ENCODE measurements at places on chromosomes 1 and 21. TPM values are rescaled to one million over a fixed set of nuclear protein-coding genes. Genes with fewer than 3 reads are reported as not detected.

GRCh38 chr1:18373882-18374493 lies 106.7 kb upstream of the KLHDC7A start:
- DNase-seq: no peak

DNA sequence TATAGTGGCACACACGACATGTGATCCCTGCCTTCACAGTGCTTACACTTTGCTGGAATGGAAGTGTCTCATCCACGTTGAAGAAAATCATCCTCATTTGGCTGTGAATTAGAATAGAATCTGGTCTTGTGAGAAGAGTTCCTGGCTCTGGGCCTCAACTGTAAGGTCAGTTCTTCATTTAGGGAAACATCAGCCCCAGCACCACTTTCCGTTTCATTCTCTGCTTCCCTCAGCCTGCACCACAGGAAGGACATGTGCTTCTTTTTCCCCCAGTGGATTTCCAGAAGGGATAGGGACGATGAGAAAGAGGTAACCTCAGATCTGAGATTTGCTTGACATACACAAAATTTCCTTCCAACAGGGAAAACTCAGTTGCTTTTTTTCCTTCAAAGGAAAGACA lies 3.7 kb upstream of the ALX3 start:
- no peak for DNase-seq

The TEDDM1 gene
- not detected for total RNA-seq

DNA sequence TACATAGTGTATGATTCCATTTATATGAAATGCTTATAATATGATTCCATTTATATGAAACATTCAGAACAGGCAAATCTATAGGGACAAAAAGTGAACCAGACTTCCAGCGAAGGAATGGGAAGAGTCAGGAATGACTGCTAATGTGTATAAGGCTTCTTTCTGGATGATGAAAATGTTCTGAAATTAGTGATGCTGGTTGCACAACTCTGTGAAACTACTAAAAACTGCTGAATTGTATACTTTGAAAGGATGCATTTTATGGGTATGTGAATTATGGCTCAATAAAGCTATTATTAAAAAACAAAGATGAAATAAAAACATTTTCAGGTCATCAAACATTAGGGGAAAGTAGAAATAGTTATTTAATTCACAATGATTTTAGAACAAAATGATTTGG lies 14.1 kb upstream of the IL24 start:
- DNase-seq: no peak

DNA sequence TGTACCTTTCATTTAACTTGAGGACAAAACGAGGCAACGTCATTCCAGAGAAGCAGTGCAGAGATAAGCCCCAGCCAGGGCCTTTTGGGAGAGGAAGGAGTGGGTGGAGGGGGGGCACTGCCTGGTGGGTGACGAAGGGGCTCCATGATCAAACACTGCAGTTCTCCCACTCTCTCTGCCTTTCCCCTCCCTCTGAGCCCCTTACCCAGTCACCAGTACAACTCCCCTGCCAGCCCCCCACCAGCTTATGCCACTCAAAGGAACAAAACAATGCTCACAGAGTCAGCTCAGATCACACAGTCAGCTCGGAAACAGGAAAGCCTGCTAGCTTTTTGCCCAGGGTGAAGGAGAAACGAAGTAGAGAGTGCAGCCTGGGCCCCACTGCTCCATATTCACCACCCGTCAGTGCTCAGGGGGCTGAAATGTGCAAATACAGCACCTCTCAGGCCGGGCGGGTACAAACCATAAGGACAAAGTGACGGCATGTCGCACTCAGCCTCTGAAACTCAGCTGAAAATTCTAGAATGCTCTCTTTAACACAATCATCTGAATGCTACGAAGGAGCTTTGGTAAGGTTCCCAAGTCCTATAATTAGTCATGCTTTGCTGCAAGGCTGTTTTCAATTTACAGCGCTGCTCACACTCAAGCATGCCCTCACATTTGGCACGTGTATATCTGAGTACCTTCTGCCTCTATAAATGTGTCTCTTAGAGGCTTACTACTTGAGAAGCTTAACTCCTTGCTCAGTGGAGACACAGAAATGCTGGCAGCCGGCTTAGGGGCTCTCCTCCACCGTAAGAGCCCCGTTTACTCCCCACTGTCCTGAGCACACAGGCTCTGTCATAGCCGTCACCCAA lies 65.8 kb upstream of the RAB4A start:
- DNase-seq: no peak

The TINAGL1 gene
- total RNA-seq: 14.5 TPM

The TSACC gene
- total RNA-seq: 0.70 TPM

GRCh38 chr21:15079269-15079668 lies 14.5 kb upstream of the NRIP1 start:
- no peak for DNase-seq

DNA sequence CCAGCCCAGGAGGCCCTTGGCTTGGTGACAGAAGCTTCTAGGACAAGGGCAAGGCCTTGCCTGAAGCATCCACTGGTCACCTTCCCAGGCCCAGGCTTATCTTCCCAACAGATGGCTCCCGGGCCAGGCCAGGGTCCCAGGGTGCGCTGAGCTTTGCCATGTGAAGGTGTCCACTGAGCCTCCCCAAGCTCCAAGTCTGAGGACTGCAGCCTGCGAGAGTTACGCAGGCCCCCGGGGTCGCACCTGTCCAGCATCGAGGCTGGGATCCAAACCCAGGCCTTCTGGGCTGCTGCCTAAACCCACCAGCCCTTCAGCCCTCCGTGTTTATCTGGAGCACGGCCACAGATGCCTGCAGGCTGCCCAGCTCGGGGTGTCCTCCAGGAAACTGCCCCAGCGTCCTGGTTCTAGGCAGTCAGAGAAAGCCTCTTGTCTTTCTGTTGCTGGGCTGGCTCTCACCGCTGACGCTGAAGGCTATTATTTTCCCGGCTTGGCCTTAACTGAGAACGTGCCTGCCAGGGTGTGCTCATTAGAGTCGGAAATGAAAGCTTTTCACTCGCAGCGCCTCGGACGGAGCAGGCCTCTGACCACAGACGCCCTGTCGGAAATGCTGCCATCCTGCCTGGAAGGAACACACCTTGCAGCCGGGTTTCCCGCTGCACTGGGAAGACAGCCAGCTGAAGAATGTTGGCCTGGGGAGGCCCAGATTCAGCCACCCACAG lies 71.4 kb downstream of the MEGF6 start:
- DNase-seq: no peak

GRCh38 chr21:37593740-37594471 lies 227.3 kb downstream of the DYRK1A start:
- no peak for DNase-seq

The HHAT gene
- total RNA-seq: 8.1 TPM

GRCh38 chr1:20850021-20850420 lies 62.9 kb upstream of the HP1BP3 start:
- no peak for DNase-seq

GRCh38 chr1:217542136-217542777 lies 88.6 kb downstream of the GPATCH2 start:
- DNase-seq: no peak

- no peak for DNase-seq
Measured at GRCh38 chr1:897226-897625, 26.5 kb upstream of the SAMD11 start.

- DNase-seq: no peak
Measured at GRCh38 chr1:171217658-171218443, 30.4 kb upstream of the FMO1 start.

The HFM1 gene
- 0.20 TPM for total RNA-seq

DNA sequence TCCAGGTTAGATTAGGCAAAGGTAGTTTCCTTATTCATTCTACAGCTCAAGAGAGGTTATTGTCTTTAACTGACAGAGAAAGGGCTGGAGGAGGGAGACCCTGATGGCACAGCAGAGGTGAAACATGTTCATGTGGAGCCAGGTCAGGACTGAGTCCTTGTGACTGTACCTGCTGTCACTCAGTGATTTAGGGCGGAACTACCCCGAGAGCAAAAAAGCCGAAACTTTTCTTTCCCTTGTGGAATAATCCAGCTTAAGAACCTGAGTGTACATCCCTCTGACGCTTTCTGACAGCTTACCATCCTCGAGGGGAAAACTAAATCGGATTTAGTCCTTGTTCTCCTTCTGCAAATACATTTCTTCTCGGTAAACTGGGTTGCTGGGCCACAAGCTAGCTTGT lies 273.2 kb downstream of the BACH1 start:
- DNase-seq: no peak

The SMCP gene
- not detected for total RNA-seq

DNA sequence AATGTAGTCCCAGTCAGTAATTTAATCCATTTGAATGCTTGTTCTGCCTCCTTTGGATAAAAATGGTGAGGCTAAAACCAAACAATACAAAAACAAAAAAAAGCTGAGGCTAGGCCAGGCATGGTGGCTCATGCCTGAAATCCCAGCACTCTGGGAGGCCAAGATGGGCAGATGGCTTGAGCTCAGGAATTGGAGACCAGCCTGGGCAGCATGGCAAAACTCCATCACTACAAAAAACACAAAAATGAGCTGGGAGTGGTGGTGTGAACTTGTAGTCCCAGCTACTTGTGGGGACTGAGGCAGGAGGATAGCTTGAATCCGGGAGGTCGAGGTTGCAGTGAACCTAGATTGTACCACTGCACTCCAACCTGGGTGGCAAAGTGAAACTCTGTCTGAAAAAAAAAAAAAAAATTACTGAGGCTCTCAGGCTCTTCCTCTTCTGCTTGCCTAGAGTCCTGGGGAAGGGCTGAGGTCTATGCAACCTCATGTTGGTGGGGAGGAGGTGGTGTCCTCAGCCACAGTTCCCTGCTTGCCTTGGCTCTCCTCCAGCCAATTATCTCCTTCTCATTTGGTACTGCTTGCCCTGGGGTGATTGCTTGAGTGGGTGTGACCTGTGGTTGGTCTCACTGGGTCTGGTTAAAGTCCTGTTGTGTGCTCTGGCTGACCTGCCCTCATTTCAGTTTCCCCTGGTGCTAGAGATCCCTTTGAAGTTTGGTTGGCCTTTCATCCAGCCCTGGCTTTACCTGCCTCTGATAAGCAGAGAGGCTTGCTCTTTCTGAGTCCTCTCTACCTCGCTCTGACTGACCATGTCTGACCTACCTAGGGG lies 20.9 kb downstream of the S1PR1 start:
- peak; percentile 28 for DNase-seq

The SPRR1B gene
- not detected for total RNA-seq

The ANKRD34A gene
- 0.94 TPM for total RNA-seq

- DNase-seq: no peak
Measured at GRCh38 chr1:85259912-85260274, 431 bp upstream of the C1orf52 start.

GRCh38 chr1:201506557-201507359 lies at the start of gene CSRP1:
Gene CSRP1, minus strand, starts transcription at chr1:201507123. Its CDS starts 10,820 bp downstream, at chr1:201496303.
- DNase-seq: peak; percentile 83

DNA sequence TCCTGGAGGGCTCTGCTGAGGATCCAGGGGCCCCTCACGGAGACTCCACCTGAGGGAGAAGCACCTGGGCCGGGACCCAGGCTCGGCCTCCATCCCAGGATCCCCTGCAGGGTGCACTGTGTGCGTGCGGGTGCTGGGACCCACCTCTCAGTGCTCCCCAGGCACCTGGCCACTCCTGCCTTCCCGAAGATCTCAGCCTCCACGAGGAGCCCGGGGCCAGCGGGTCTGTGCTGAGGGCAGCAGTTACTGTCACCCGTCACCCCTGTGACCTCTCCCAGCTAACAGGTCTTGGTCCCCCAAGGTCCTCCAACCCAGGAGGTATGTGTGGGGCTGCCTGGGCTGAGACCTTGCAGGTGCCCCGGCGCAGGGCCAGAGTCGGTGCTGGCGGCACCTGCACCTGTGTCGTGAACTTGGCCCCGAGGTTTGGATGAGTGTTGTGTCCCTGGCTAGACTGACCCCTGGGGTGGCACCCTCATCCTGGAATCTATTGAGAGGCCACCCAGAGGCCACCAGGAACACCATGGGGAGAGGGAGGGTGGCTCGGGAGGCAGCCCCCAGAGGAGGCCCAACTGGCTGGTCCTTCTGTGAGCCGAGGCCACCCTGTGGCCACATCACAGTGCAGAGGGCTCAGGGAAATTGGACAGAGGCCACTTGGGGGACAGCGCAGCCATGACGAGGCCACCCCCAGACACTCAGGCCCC lies 17.7 kb downstream of the MORN1 start:
- no peak for DNase-seq

GRCh38 chr1:36153476-36153875 lies 2.5 kb upstream of the MAP7D1 start:
- no peak for DNase-seq

The PPIE gene
- total RNA-seq: 32.3 TPM

DNA sequence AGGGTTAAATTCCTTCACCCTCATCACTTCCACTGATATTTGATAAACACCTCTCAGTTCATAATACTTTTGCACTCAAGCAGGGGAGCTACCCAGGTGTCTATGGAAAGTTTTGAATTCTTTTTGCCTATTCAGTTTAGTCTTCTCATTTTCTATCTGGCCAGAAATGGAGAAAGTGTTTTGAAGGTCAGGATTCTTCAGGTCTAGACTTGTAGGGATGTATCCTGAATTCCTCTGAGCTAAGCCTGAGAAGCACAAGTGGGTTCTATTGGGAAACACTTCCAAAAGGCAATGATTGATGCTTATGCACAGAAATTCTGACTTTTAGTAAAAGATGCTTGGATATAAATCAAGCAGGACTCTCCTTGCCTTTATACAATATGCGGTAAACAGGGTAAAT lies 217.8 kb upstream of the HOOK1 start:
- DNase-seq: no peak

GRCh38 chr1:94898491-94899385 lies 28.2 kb downstream of the CNN3 start:
- DNase-seq: no peak

GRCh38 chr1:41426201-41426890 lies 58.1 kb downstream of the EDN2 start:
- DNase-seq: no peak

GRCh38 chr1:12556368-12556930 lies 61.6 kb downstream of the DHRS3 start:
- DNase-seq: peak; percentile 28
